Epithelial cell of proximal tubule (primary cell): ENCODE measurements at places on chromosomes 16 and 17. TPM values are rescaled to one million over a fixed set of nuclear protein-coding genes. Genes with fewer than 3 reads are reported as not detected.

The IRX6 gene
- total RNA-seq: 0.72 and 2.2 TPM in 2 replicates

- no peak for DNase-seq
Measured at GRCh38 chr16:82695806-82696205, 69.0 kb downstream of the CDH13 start.

The HOXB4 gene
- 4.3 and 5.7 TPM in 2 replicates for total RNA-seq

DNA sequence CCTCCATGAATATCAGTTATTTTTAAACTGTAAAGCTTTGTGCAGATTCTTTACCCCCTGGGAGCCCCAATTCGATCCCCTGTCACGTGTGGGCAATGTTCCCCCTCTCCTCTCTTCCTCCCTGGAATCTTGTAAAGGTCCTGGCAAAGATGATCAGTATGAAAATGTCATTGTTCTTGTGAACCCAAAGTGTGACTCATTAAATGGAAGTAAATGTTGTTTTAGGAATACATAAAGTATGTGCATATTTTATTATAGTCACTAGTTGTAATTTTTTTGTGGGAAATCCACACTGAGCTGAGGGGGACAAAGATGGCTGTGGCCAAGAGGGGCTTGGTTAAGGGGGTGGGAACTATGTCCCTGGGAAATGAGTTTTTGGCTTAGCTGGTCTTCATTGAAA, 2.3 kb downstream of the CCL11 start:
- DNase-seq: no peak

GRCh38 chr16:77885571-77886295, 97.4 kb downstream of the VAT1L start:
- no peak for DNase-seq

- no peak for DNase-seq
Measured at GRCh38 chr16:68417711-68418301, 30.5 kb downstream of the SMPD3 start.

DNA sequence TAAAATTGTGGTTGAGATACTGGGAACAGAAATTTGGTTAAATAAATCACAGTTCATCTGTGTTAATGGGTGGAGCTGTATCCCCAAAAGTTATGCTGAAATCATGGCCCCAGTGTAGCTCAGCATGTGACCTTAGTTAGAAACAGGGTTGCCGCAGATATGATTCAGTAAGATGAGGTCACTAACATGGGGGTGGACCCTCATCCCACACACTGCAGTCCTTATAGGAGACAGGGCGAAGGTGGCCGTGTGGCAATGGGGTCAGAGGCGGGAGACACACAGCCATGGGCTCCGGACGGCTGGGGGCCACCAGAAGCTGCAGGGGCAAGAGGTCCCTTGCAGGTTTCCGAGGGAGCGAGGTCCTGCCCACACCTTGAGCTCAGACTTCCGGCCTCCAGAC, 10.7 kb downstream of the GALNS start:
- DNase-seq: no peak

DNA sequence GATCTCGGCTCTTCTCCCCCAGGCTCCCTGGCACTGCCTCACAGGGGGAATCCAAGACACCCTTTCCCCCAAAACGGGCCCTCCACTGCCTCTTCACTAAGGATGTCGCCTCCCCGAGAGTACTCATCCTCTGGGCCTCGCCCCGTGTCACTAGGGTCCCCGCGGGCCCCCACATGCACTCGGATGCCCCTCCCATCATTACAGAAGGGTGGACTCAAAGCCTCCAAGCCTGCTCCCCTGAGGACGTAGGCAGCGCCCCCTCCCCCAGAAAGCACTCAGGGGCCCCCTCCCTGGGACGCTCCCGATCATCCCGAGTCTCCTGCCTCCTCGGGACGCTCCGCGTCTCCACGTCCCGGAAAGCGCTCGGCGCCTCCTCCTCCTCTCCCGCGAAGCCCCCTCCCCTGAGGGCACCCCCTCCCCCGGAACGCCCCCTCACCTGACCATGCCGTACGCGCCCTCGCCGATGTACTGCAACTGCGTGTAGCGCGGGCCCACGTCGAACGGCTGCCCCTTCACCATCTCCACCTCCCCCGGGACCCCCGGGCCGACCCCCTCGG, 338 bp downstream of the MAPK3 start:
- DNase-seq: no peak

The KRT13 gene
- 1.0 and 2.0 TPM in 2 replicates for total RNA-seq

DNA sequence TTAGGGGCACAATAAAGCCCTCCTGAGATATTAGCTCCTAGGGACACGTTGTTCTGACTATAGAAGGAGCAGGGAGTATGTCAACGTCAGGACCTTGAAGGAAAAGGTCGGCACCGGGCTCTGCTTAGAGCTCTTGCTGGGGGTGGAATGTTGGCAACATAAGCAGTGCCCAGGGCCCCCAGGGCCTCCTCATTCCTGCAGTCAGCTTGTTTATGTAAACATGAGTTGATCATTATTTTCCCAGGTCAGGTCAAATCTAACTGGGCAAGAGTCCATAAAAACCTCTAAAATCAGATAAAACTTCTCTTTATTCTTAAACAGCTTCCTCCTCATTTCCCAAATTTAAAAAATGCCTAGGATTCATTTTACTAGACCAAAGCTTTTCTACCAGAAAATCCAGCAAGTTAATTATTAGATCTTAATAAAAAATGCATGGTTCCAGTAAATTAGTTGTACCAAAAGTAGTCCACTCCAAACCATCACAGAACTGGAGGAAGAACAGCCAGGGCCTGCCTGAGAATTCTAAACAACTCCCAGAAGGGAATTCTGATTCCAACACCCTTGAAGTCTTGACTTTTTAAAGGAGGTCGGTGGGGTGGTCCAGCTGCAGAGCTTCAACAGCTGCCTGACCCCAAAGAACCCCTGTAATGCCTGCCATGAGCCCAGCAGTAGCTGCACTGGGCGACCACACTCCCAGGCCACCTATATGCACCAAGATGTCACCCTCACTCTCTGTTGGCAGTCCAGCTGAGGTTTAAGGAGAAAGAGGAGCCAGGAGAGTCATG, 54.3 kb downstream of the AMFR start:
- DNase-seq: no peak

The AATK gene
- total RNA-seq: 0.52 and 0.87 TPM in 2 replicates
